ENCODE measurements at places on chromosomes 7 and 10. TPM values are rescaled to one million over a fixed set of nuclear protein-coding genes. Genes with fewer than 3 reads are reported as not detected.

Gene FAM25A
- not detected for total RNA-seq

Gene ANXA8L1
- not detected for total RNA-seq

Gene SLC29A4
- total RNA-seq, result 6.0 TPM

Gene HOGA1
- total RNA-seq, result 13.3 TPM

Gene ACSM6
- total RNA-seq, result not detected

Gene CNPY1
- not detected for total RNA-seq

Gene GRM3
- total RNA-seq, result 0.09 TPM

Gene MACROH2A2
- total RNA-seq, result 21.1 TPM

Gene CD36
- 35.8 TPM for total RNA-seq

Gene AOC1
- 8.4 TPM for total RNA-seq

Gene SPDYE8
- total RNA-seq, result not detected

Gene RBP4
- total RNA-seq, result 59.9 TPM

Gene SPDYE18
- 0.72 TPM for total RNA-seq

Gene EVX1
- not detected for total RNA-seq

Gene FAM237B
- not detected for total RNA-seq

Gene PNLIP
- 5.4 TPM for total RNA-seq

Gene TMEM273
- total RNA-seq, result 35.8 TPM

Gene PRR15
- total RNA-seq, result 46.1 TPM

Gene VSTM4
- 13.1 TPM for total RNA-seq

Gene CDK14
- 70.3 TPM for total RNA-seq

Gene SH2D4B
- total RNA-seq, result not detected

Gene SEMA3E
- total RNA-seq, result 19.8 TPM

Gene ERVW-1
- total RNA-seq, result not detected

Gene ZNF22
- total RNA-seq, result 16.5 TPM

Gene C10orf67
- total RNA-seq, result 0.14 TPM
